Left ventricle myocardium inferior (tissue), 1 donor: ENCODE measurements at places on chromosomes 11 and 22.

DNA sequence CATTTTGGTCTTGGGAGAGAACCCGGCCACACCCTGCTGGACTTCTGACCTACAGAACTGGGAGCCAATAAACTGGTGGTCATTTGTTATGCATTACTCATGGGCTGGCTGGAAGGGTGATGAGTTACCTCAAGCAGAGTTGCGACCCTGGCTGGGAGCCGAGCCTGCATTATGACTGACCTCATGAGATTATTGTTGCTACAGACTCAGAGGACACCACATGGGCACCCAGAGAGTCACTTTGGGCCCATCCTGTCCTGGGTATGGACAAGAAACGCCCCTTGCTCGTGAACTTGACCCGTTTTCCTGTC lies 531.7 kb downstream of the TBC1D22A start:
- DNase-seq, result no peak

DNA sequence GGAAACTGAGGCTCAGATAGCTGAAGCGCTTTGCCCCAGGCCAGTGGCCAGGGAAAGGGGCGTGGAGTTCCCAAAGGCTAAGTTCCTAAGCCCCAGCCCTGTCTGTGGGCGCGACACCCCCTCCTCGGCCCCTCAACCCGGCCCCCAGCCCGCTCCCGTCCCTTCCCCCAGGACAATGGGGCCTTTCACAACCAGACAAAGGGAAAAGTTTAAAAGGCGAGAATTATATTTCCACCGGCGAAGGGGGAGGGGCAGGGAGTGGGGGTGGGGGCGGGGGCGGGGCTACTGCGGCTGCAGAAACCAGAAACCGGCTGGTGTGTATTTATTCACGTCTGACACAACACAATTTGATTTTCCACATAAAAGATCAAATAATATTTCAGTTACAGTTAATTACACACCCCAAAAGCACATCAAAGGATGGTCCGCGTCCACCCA lies 192.1 kb downstream of the MN1 start:
- DNase-seq, result no peak

DNA sequence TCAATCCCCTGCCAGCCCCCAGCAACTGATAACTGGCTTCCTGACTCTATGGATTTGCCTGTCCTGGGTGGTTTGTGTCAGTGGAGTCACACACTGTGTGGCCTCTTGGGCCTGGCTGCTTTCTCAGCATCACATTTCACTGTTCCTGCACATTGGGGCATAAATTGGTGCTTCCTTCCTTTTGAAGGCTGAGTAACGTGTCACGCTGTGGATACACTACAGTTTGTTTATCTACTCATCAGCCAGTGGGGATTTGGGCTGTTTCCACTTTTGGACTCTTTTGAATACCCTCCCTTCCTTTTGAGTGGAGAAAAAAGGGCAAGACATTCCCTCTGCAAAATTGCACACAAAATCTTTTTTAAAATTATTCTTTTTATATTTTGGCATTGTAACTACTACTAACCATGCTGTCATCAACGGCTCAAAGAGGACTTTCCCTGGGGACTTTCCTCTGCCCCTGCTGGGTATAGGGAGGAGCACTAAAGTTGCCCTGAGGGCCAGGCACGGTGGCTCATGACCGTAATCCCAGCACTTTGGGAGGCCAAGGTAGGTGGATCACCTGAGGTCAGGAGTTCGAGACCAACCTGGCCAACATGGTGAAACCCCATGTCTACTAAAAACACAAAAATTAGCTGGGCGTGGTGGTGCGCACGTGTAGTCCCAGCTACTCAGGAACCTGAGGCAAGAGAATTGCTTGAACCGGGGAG lies 7.8 kb upstream of the CELSR1 start:
- DNase-seq, result no peak

DNA sequence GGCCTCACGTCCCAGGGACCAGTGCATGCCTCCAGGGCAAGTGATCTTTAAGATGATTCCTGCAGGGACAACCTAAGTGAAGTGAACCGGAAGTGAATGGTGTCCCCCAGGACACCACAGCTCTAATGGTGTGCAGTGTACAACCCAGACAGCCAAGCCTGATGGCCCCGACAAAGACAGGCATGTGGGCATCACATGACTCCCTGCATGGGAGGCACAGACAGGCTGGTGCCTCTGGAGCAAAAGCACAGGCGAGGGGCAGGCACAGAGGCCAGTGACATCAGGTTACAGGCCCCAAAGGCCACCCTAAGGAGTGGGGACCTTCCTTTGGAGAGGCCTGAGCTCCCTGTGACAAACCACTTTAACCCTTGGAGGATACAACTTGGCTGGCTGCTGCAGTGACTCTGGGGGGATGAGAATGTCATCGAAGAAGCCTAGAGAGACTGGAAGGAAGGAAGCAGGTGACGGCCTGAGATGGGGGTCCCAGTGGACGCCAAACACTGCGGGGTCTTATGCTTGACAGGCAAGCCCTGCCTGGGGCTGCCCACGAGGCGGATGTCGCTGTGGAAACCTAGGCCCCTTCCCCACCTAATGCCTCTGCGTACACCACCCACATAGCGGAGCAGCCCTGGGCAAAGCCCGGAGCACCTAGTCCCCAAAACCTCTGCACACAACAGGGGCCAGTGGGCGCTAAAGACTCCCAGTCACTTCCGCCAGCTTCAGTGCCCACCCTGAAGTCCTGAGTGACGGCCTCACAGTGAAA lies 12.4 kb downstream of the POLR3H start:
- no peak for DNase-seq

DNA sequence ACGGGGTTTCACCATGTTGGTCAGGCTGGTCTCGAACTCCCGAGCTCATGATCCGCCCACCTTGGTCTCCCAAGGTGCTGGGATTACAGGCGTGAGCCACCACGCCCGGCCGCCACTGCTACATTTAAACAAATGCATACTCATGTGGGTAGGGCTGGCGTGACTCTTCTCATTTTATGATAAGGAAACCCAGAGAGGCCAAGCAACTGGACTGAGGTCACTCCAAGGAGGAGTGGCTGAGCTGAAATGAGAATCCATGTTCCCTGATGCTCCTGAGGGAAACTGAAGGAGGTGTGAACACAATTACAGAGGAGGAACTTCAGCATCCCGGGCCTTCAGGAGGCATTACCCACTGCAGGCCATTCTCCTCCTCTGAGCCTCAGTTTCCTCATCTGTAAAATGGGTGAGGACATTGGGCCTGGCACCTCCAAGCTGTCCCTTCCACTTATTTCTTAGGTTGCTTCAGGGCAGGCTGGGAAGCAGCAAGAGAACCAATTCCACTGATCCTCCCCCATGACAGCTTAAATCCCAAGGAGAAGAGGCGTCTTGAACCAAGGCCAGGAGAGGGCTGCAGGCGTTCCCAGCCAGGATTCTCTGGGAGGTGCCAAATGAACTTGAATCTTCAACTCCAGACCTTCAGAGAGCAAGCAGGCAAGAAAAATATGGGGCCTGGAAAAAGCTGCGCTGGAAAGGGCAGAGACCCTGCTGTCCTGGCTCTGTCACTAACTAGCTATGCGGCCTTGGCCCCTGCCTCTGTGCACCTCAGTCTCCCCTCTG lies 2.9 kb downstream of the TST start:
- no peak for DNase-seq

GRCh38 chr11:124736736-124737135 lies 3.0 kb upstream of the NRGN start:
- no peak for DNase-seq

GRCh38 chr11:11980200-11980599 lies 28.2 kb downstream of the DKK3 start:
- no peak for DNase-seq

DNA sequence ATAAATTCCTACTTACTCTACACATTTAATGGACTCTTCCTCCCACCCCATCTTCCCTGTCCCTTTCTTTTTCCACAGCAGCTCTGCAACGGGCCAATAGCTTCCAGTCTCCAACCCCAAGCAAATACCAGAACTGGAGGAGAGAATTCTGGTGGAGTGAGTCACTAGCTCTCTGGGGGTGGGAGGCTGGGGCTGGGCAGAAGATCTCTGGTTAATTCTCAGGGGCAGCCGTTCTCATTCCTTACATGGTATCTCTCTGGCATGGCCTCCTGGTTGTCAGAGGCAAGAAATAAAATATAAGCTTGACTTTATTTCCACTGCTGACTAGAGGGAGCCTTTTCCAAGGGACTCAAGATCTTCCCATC lies 90.4 kb upstream of the PARVA start:
- no peak for DNase-seq

DNA sequence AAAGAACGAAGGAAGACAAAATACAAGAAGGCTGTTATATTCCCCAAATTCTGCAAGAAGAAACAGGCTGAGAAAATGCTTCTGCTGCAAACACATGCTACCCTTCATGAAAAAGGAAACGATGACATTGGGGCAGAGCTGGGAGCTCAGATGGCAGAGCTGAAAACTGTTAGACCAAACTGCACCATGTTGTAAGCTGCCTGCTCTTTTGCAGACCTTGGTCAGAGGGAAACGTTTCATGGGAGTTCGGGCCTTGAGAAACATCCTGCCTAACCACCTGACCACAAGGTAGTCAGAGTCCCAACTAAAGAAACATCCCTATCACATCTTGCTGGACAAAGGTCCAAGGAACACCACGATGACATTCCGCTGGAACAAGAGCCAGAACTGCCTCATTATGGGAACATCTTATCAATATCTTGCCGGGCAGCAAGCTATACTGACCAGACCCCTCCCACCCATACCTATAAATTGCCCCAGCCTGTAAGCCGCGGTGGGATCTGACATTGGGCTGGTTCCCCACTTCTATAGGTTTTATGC lies 110.7 kb upstream of the CTSC start:
- DNase-seq, result no peak

DNA sequence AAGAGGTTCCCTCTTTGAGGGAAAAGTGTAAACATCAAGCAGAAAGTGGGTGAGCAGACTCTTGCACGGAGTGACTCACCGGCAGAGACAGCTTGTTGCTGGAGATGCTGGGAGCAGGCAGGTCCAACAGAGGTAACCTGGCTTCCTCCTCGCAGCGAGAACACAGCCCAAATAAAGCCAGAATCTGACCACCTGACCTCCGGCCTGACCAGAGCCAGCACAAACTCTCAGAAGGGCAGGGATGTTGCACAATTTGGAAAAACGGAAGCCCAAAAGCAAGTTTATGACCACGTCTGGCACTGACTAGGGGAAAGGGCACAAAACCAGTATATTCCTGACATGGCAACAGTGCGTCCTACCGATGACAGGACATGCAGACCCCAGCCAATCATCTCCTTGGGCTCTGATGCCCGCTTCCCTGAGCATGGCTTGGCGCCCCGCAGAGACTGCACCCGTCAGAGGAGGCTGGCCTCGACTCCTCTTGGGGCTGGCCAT lies 5.4 kb downstream of the SMCO4 start:
- DNase-seq, result no peak

GRCh38 chr11:117087446-117087845 lies 10.8 kb downstream of the SIK3 start:
- DNase-seq, result no peak

DNA sequence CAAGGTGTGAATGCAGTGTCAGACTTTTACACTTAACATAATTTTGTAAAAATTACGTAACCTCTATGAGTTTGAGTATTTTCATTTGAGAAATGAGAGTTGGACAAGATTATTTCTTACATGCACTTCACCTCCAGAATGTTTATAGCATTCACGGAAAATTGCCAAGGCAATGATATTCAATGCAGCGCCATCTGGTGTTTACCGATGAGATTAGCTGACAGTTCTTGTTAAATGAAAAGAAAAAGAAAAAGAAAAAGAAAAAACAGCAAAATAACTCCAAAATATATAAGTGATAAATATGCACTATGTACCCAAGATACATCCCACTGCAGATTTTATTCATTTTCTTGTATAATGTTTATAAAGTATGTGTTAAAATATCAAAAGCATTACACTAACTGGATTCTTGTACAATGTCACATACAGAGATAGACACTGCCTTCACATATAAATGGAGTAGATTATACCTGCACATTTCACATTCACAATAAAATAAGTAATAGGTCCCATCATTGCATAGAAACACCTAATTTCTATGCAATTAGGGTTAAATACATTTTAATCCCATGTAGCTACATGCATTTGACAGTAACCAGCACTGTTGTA lies 976.3 kb upstream of the FAT3 start:
- no peak for DNase-seq

DNA sequence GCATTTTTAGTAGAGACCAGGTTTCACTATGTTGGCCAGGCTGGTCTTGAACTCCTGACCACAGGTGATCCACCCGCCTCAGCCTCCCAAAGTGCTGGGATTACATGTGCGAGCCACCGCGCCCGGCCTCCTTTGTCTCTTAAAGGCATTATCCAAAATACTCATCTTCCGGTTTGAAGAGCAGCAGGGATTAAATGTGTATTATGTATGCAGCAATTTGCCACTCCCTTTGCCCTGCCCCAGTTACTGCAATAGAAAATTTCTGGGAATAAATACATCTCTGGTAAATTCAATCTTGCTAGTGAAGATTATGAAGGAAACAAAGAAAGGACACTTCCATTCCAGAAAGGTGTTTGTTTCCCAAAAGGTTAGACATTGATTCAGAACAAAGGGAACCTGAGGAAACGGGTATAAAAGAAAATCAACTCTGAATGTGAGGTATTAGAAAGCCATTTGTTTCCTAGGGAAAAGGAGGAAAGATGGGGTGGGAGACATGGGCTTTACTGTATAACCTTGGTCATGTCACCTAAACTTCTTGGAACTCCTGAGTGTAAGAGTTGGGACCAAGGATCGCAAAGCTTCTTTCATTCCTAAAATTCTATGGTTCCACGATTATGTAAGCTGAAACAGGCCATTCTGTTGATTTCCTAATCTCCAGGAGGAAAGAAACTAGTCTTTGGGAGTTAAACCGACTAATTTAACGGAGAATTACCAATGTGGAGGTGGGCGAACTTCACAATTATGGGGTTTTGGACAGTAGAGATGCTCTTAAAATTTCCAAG lies 959 bp upstream of the HIPK3 start:
- DNase-seq, result no peak

- no peak for DNase-seq
Measured at GRCh38 chr11:110874437-110875030, 162.3 kb upstream of the ARHGAP20 start.

GRCh38 chr11:57641011-57641807 lies 8.5 kb downstream of the YPEL4 start:
- no peak for DNase-seq

DNA sequence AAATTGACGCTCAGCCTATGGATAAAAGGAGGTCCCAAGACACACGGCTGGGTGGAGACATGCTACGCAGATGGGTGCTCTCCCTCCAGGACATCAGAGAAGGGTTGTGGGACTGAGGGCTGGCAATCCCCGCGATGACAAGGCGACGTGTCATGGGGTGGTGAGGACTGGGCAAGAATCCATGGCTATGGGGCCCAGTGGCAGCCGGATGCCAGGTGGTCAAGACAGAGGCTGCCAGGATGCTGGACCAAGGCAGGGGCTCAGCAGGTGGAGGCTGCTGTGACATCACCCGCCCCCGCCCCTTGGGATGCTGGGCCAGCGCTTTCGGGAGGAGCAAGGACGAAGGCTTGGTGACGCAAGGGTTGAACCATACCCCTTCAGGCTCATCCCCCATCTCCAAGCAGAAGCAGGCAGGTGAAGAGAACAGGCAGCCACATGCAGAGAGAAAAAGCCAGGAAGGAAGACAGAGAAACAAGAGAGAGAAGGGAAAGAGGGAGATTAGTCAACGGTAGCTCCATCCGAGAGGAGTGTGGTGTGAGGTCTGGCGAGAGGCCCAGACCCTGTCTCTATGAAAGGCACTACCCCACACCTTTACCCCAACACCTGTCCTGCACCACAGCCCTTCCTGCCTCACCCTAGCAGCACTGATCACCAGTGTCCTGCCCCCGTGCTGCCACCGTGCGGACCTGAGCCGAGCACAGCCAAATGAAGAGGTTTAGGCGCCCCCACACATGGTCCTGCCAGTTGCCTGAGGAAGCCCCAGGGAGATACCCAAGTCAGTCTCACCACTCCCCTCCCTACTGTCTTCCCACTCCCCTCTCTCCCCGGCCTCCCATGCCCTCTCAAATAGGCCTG lies 24.1 kb upstream of the RASL10A start:
- DNase-seq, result no peak

- no peak for DNase-seq
Measured at GRCh38 chr11:3037945-3038271, 19.3 kb downstream of the CARS1 start.
